Right atrium auricular region (tissue), 2 donors: ENCODE measurements at places on chromosomes 5 and 9.
A peak's percentile ranks its signal among the peaks of the same experiment; 100 is the strongest.

DNA sequence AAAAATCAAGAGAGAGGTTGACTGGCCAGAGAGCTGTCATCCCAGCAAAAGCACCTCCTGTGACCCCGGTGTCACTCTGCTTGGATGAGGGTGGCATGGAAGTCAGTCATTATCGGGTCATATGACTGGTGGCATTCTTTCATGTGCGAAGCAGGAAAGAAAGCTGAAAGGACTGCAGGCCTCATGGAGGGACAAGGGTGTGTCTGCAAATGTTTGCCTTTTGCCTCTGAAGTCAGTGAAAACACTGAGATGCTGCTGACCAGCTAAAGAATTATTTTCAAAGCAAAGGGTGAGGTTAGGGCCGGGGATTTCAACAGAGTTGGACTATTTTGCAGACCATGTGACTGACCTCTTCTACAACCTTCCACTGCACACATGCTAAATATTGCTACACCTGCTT lies 298.3 kb downstream of the CSNK1G3 start:
- no peaks in the 10 kb centered on the region for H3K36me3 ChIP-seq
- no peak overlapping the region for H3K27ac ChIP-seq
- H3K27me3 ChIP-seq: no peaks in the 10 kb centered on the region
- no peak for DNase-seq

- H3K4me1 ChIP-seq: no peaks in the 10 kb centered on the region
- H3K27ac ChIP-seq: no peak overlapping the region
- H3K4me3 ChIP-seq: no peak overlapping the region
- DNase-seq: no peak
- H3K27me3 ChIP-seq: no peaks in the 10 kb centered on the region
- no peaks in the 10 kb centered on the region for H3K36me3 ChIP-seq
These were observed 227.9 kb downstream of the LURAP1L start for GRCh38 chr9:13002740-13003139.

- peak overlapping the region; percentile 97 for H3K27ac ChIP-seq
- no peaks in the 10 kb centered on the region for H3K27me3 ChIP-seq
- no peaks in the 10 kb centered on the region for H3K36me3 ChIP-seq
- no peaks in the 10 kb centered on the region for H3K4me1 ChIP-seq
- H3K4me3 ChIP-seq: peak overlapping the region; percentile 84
These were observed 1.0 kb upstream of the FBXW11 start for GRCh38 chr5:172007175-172008110.

DNA sequence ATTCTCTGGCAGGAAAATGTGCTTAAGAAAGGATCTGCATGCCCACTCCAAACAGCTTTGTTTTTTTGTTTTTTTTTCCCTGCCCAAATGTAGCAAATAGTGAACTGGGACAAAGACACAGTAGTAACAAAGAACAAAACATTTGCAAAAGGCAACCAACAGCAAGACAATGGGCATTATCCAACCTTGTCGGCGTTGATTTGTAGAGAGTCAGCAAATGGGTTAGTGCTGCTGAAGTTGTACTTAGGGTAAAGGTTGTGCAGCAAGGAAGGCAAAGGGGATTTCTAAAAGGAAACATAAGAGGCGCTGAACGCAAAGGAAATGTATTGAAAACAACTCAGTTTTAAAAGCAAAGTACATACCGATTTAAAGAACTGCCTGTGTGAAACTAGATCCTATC lies 136.2 kb downstream of the MPDZ start:
- DNase-seq: no peak
- no peak overlapping the region for H3K27ac ChIP-seq
- H3K4me3 ChIP-seq: no peak overlapping the region
- H3K27me3 ChIP-seq: no peaks in the 10 kb centered on the region

GRCh38 chr5:160089531-160089930 lies 29.7 kb downstream of the PWWP2A start:
- peaks cover 24% of the 10 kb centered on the region for H3K36me3 ChIP-seq
- H3K27me3 ChIP-seq: no peaks in the 10 kb centered on the region
- DNase-seq: no peak
- no peak overlapping the region for H3K4me3 ChIP-seq
- H3K4me1 ChIP-seq: no peaks in the 10 kb centered on the region

GRCh38 chr9:27499451-27499850 lies 24.6 kb upstream of the IFNK start:
- H3K27ac ChIP-seq: no peak overlapping the region
- H3K4me3 ChIP-seq: no peak overlapping the region
- peaks cover 19% of the 10 kb centered on the region for H3K4me1 ChIP-seq
- H3K36me3 ChIP-seq: no peaks in the 10 kb centered on the region
- no peak for DNase-seq

- H3K36me3 ChIP-seq: no peaks in the 10 kb centered on the region
- H3K27ac ChIP-seq: no peak overlapping the region
- no peaks in the 10 kb centered on the region for H3K4me1 ChIP-seq
- DNase-seq: no peak
- H3K4me3 ChIP-seq: no peak overlapping the region
These were observed 180.9 kb upstream of the SLC24A2 start for GRCh38 chr9:19969721-19970120.

- H3K4me3 ChIP-seq: no peak overlapping the region
- no peaks in the 10 kb centered on the region for H3K4me1 ChIP-seq
- H3K27me3 ChIP-seq: peaks cover 9% of the 10 kb centered on the region
- no peak overlapping the region for H3K27ac ChIP-seq
These were observed 13.7 kb downstream of the BARX1 start for GRCh38 chr9:93941493-93941892.

DNA sequence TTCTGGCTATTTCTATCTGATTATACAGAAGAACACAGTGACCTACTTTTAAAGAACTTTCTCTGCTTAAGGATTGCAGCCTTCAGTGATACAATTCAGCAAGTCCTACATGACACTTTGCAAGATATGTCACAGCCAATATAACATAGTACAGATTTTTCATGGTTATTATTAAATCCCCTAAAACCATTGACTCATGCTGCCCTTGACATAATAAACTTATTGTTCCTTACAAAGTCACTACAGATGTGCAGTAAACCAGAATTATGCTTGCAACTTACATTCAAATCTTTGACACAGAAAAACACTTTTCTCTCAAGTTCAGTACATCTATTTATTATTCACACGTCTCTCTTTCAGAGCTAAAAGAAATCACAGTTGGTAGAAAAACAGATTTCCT lies 1136.3 kb upstream of the ACO1 start:
- no peaks in the 10 kb centered on the region for H3K27me3 ChIP-seq
- DNase-seq: no peak
- H3K4me3 ChIP-seq: no peak overlapping the region
- no peaks in the 10 kb centered on the region for H3K36me3 ChIP-seq
- H3K4me1 ChIP-seq: no peaks in the 10 kb centered on the region

GRCh38 chr5:83376461-83376860 lies 95.1 kb upstream of the VCAN start:
- no peaks in the 10 kb centered on the region for H3K27me3 ChIP-seq
- no peak for DNase-seq
- H3K36me3 ChIP-seq: no peaks in the 10 kb centered on the region
- no peak overlapping the region for H3K4me3 ChIP-seq
- H3K4me1 ChIP-seq: no peaks in the 10 kb centered on the region
- H3K27ac ChIP-seq: no peak overlapping the region

DNA sequence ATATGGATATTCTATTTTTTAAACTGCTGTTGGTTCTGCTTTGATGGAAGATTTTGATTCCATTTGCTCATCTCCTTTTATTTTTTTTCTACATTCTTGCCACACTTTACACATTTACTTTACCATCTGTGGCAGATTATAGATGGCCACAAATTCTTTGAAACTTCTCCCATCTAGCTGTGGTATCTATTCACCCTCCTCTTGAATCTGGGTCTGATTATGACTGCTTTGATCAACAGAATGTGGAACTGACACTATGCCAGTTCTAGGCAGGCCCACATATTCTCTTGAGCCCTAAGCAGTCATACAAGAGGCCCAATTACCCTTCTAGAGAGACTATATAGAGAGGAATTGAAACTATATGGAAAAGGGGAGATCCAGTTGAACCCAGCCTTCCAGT lies 439.0 kb upstream of the PTGER4 start:
- H3K4me1 ChIP-seq: no peaks in the 10 kb centered on the region
- no peaks in the 10 kb centered on the region for H3K27me3 ChIP-seq
- no peak overlapping the region for H3K27ac ChIP-seq
- no peaks in the 10 kb centered on the region for H3K36me3 ChIP-seq
- no peak overlapping the region for H3K4me3 ChIP-seq

DNA sequence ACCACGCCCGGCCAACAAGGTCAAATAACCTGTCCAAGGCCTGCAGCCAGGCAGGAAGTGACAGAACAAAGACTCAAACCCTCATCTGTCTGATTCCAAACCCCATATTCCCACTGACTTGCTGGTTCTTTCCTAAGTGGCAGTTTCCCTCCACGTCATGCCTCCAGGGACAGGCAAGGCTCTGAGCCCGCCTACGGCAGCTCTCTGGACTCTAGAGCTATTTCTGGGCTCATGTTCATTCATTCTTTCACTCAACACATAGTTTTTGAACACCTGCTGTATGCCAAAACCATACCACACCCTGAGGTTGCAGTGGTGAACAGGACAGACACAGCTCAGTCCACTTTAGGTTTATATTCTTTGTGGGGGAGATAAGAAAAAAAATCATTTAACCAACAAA lies 5.2 kb upstream of the FBP1 start:
- H3K27ac ChIP-seq: no peak overlapping the region
- DNase-seq: no peak
- no peak overlapping the region for H3K4me3 ChIP-seq
- no peaks in the 10 kb centered on the region for H3K27me3 ChIP-seq
- H3K36me3 ChIP-seq: no peaks in the 10 kb centered on the region

- no peak overlapping the region for H3K27ac ChIP-seq
- H3K36me3 ChIP-seq: peaks cover 16% of the 10 kb centered on the region
- H3K4me1 ChIP-seq: no peaks in the 10 kb centered on the region
- no peak for DNase-seq
These were observed 247.5 kb downstream of the MARCHF11 start for GRCh38 chr5:15932066-15932465.

- H3K4me3 ChIP-seq: no peak overlapping the region
- H3K27ac ChIP-seq: no peak overlapping the region
- H3K36me3 ChIP-seq: peaks cover 5% of the 10 kb centered on the region
- H3K27me3 ChIP-seq: no peaks in the 10 kb centered on the region
- no peaks in the 10 kb centered on the region for H3K4me1 ChIP-seq
These were observed 7.2 kb downstream of the PTBP3 start for GRCh38 chr9:112326194-112326593.

DNA sequence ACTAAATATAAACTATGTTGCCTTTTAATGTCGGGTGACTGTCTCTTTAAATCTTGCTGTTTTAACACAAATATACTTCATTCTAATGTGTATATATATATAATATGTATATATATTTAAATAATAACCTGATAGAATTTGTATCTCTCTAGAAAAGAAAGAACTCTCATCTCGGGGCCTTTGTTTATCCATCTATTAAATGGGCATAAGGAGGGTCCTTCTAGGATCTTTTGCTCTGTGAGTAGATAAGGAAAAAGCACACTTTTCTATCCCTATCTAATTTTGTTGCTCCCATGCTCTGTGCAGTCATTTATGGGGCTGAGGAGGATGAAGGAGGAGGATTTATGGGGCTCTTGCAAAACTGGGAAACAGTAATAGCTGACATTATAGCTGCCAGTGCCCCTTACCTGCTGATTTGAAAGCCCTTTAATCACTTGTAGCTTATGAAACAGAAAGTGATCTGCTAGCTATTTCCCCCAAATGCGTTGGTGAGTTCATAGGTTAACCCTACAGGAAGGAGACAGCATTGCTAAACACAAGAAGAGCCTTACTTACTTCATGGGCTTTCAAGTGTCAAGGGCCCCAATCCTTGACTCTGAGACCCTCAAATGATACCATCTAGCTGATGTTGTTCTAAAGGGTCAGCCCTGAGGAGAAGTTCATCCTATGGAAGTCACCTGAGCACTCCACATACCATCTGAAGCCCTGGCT lies 5.8 kb upstream of the PPARGC1B start:
- H3K4me3 ChIP-seq: no peak overlapping the region
- no peaks in the 10 kb centered on the region for H3K27me3 ChIP-seq
- H3K4me1 ChIP-seq: no peaks in the 10 kb centered on the region
- DNase-seq: no peak

DNA sequence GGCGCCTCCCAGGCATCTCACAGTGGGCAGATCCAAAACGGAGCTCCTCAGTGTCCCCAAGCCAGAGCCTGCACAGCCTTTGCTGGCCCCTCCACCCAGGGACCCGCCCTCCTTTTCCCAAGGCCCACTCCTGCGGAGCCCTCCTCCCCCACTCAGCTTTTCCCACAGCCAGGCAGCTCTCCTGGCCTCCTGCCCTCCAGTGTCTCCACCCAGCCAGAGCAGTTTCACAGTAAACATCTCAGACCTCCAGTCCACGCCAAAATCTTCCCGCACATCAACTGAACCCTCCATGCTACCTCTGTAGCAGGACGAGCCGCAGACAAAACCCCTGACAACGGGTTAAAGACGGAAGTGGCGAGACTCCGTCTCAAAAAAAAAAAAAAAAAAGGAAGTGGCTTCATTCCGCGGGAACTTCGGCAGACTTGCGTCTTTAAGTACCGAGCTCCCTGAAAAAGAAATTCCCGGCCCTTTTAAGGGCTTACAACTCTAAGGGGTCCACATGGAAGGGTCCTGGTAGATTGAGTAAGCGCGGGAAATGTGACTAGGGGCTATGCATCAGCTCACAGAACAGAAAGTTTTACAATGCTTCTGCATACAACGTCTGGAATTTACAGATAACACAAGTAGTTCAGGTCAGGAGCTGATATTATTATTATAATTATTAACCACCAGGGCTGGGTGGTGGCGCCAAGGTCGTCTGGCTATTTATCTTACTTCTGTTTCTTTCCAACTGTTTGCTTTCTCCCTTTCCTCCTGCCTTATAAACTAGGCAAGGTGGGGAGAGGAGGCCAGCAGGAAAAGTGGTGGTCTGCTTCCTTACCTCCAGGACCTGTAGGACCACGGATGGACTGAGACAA lies 11.4 kb upstream of the GRIN1 start:
- H3K4me3 ChIP-seq: peak overlapping the region; percentile 38
- no peaks in the 10 kb centered on the region for H3K27me3 ChIP-seq
- H3K27ac ChIP-seq: peak overlapping the region; percentile 26
- H3K4me1 ChIP-seq: peaks cover 33% of the 10 kb centered on the region
- no peak for DNase-seq
- no peaks in the 10 kb centered on the region for H3K36me3 ChIP-seq

DNA sequence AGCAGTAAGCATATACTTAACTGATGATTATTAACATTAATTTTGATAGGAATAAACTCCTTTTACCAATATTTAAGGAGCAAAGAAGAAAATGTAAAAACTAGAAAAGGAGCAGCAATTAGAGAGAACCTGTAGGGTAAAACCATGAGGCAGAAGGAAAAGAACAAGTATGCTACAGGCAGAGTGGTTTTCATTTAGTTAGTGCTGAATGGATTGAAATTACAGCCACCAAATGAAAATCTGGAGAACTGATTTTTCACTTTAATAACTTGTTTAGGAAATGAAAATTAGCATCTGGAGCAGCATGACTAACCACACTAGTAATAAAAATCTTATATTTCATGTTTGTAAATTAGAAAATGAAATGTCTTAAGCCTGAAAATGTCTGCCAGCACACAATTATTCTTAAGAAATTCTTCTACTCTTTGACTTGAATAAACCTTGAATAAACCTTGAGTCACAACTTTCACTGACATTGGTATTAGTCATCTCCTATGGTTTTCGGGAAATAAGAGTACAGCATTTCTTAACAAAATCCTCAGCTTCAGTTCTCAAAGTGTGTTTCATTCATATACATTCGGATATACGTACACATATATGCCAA lies 1504.9 kb upstream of the C9orf72 start:
- H3K4me3 ChIP-seq: no peak overlapping the region
- H3K4me1 ChIP-seq: no peaks in the 10 kb centered on the region
- H3K36me3 ChIP-seq: no peaks in the 10 kb centered on the region
- no peak for DNase-seq
